Frontal cortex (tissue), 4 donors: ENCODE measurements at places on chromosomes 5 and 9. TPM values are rescaled to one million over a fixed set of nuclear protein-coding genes. Genes with fewer than 3 reads are reported as not detected.

DNA sequence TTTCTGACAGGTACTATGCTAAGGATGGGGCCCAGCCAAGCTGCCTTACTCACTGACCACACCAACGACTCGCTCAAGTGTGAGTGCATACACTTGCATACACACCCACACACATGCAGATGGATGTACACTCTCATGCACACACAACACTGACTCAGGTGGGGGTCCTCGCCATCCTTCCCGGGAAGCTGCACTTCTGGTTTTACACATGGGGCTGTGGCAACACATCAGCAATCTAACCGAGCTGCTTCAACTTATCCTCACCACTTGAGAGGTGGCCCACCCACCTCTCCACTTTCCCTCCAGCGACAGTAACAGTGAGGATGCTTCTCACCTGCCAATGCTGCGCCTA lies 67.2 kb upstream of the SLC25A51 start:
- DNase-seq, result no peak

DNA sequence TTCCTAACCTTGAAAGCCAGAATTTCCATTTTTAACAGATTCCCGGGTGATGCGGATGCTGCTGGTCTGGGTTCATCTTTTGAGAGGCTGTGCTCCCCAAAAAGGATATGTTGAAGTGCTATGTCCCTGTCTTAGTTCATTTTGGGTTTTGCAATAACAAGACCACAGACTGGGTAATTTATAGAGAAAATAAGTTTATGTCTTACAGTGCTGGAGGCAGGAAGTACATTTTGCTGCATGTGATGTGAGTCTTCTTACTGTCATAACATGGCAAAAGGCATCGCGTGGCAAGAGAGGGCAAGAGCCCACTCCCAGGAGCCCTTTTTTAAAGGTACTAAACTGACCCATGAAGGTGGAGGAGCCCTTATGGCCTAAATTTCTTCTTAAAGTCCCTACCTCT lies 114.1 kb downstream of the DAPK1 start:
- no peak for DNase-seq

DNA sequence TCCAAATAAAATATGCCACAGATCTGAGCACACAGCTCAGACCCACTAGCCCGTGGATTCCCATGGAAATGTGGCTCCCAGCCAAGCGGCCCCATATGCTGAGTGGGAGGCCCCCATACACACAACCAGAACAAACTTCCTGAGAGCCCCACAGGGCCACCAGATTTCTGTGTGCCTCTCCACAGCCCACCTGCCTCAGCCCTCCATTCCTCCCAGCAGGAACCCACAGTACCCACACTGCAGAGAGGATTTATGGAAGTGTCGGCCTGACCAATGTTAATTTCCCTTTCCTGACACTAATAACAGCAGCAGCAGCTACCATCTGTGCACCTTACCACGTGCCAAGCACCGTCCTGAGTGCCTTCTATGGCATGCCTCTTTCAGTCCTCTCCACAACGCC lies 99.3 kb upstream of the SPOCK1 start:
- DNase-seq, result no peak

DNA sequence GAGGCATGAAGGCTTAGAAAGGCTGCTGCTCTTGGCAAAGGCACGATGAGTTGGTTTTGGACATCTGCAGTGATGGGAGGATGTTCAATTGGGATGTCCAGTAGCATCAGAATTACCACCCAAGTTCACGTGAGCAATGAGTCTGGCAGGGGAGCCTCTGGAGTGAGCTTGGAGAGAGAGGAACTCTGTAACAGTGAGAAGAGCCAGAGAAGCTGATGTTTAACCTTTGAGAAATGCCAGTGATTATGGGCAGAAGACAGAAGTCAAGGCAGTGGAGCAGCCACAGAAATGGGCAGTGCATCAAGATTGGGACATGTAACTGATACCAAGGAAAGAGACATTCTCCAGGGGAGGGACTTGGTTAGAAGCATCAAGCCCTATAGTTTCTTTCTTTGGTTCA lies 39.8 kb downstream of the SEC61B start:
- no peak for DNase-seq

GRCh38 chr5:142316051-142316450 lies 8.8 kb downstream of the SPRY4 start:
- no peak for DNase-seq

DNA sequence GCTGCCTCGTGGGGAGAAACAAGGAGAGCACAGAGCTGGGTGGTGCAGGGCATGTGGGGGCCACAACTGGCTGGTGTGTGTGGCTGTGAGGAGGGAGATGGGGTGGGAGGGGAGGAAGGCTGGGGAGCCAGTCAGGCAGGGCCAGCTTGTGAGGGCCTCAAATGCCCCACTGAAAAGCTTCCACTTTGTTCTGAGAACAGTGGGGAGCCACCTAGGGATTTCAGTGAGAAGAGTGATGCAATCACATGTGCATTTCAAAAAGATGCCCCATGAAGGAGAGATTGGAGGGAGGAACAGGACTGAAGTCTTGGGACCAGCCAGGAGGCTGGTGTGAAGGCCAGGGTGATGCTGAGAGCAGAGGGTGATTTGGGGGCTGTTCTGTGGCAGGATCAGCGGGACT lies 1.3 kb downstream of the OR13J1 start:
- DNase-seq, result no peak

DNA sequence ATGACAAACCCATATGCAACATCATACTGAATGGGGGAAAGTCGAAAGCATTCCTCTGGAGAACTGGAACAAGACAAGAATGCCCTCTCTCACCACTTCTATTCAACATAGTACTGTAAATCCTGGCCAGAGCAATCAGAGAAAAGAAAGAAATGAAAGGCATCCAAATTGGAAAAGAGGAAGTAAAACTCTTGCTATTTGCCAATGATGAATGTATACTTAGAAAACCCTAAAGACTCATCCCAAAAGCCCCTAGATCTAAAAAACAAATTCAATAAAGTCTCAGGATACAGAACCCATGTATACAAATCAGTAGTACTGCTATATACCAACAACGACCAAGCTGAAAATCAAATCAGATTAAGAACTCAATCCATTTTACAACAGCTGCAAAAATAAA lies 66.9 kb downstream of the SPATA31C2 start:
- no peak for DNase-seq

- DNase-seq, result no peak
These were observed 24.2 kb downstream of the NEK6 start for GRCh38 chr9:124281931-124282371.

DNA sequence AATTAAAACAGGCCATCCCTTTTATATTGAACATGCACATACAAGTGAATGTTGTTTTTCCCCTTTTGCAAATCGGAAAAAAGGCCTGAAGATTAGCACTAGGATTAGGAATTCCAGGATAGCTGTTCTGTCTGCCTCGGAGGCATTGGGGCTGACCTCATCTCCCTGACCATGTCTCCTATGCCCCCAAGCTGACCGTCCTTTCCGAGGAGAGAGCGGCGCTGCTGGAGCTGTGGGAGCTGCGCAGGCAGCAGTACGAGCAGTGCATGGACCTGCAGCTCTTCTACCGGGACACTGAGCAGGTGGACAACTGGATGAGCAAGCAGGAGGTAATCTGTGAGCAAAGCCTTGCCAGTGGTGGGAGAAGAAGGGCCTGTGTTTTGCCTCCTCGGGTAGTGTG lies 28.3 kb downstream of the SPTAN1 start:
- no peak for DNase-seq

DNA sequence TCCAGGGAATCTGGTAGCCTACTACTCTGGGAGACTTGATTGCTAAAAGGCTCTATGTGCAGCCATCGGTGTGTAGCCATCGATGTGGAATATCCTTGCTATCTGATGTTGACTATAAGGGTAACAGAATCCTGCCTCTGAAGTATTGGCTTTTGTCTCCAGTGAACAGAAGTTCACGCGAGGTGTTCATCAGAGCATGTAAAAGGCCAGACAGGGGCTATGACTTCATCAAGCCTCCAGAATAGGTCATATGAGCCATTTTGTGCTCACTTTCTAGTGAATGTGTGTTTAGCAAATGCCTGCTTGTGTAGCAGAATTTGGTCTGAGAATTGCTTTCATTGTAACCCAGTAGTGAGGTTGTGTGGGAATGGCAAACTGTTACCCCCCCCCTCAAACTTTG lies 66.8 kb upstream of the RAD23B start:
- DNase-seq, result no peak

GRCh38 chr5:6459896-6460295 lies 11.2 kb downstream of the UBE2QL1 start:
- DNase-seq, result no peak

- no peak for DNase-seq
These were observed 156.3 kb downstream of the GOLPH3 start for GRCh38 chr5:32017692-32018367.

DNA sequence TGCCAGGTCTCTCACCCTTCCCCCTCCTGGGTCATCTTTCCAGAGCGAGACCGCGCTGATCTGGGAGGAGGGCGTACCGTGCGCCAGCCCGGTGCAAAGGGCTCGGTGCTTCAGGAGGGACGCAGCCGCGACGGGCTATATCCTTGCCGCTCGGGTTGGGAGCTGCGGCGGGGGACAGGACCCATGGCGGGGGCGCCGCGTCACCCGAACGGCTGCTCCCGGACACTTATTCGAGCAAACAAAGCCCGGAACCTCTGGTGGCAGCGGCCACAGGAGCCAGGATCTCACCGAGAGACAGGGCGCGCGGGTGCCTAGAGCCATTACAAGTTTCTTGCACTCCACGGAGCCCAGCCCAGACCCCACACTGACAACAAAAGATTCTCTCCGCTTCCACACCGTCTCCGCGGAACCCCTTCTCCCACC lies 1.3 kb downstream of the SEMA6A start:
- no peak for DNase-seq

GRCh38 chr5:7659420-7659819 lies 191.5 kb downstream of the CFAP90 start:
- DNase-seq, result no peak

GRCh38 chr5:77864997-77865396 lies 88.9 kb upstream of the TBCA start:
- DNase-seq, result no peak

DNA sequence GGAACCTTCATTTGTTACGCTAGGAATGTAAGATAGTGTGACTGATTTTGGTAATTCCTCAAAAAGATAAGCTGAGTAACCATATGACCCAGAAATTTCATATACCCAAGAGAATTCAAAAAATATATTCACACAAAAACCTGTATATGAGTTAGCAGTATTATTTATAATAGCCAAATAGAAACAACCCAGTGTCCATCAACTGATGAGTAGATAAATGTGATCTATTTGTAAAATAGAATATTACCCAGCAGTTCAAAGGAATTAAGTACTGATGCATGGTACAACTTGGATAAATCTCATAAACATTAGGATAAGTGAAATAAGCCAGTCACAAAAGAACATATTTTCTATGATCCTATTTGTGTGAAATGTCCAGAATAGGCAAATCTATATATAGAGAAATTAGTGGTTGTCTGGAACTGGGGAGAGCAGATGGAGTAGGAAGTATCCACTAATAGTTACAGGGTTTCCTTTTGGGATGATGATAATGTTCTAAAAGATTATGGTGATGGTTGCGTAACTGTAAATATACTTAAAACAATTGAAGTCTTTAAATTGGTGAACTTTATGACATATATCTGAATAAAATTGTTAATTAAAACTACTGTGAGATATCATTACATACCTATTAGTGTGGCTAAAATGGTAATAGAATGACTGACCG lies 10.2 kb downstream of the MARCHF6 start:
- DNase-seq, result no peak

- no peak for DNase-seq
These were observed 45.7 kb downstream of the DPYSL3 start for GRCh38 chr5:147464211-147464610.

- DNase-seq, result no peak
These were observed 104.1 kb upstream of the SPRY4 start for GRCh38 chr5:142428773-142429473.

GRCh38 chr9:133250741-133251170 lies 24.2 kb downstream of the ABO start:
- DNase-seq, result no peak

DNA sequence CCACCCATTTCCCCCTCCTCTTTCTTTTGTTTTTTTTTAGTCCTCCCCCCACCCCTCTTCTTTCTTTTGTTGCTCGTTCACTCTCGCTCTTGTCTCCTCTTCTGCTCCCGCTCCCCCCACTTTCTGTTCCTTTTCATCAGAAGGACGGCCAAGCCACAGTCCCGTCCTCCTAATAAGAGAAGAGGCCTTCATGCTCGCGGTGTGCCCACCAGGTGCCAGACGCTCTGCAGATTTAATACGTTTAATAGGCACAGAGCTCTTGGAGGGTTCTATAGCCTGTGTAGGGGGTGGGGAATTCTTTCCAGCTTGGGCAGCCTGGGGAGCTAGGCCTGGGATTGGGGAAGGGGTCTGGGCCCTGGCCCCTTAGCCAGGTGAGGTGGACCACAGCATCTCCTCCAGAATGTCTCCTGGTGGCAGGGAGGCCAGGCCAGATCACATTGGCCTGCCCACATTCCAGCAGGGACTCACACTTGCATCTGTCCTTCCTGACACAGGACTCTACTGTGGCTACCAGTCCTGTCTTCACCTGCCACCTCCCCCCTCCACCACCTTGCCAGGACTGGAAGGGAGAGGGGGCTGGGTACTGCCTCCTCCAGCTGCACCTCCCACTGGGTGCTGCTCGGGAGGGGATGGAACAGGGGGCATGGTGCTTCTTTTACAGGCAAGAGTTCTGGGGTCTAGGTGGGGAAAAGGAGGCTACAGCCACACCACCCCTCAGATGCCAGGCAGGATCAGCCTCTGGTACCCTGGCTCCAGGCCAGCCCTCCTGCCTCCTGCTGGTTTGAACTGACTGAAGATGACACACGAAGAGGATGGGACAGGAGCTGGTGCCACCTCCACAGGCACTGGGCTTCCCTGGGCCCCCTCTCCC lies 6.1 kb upstream of the BARX1 start:
- no peak for DNase-seq

The CORO2A gene
- total RNA-seq, result 4.5 TPM

The PCDHB4 gene
- total RNA-seq, result 4.5 TPM

The STX17 gene
- 14.7 TPM for total RNA-seq

The PITX1 gene
- total RNA-seq, result not detected

The FBXO38 gene
- total RNA-seq, result 86.8 TPM

The KCNN2 gene
- total RNA-seq, result 29.8 TPM

The FGF18 gene
- 0.82 TPM for total RNA-seq

The NUTM2F gene
- total RNA-seq, result not detected

The SCGB3A2 gene
- total RNA-seq, result not detected

The SLC36A2 gene
- total RNA-seq, result not detected

The HAUS6 gene
- 31.0 TPM for total RNA-seq

The NR2F1-AS1 gene
- total RNA-seq, result 60.7 TPM

The NAIP gene
- 20.4 TPM for total RNA-seq
